Fibroblast of skin of left quadriceps (primary cell): ENCODE measurements at places on chromosomes 5 and 9.

DNA sequence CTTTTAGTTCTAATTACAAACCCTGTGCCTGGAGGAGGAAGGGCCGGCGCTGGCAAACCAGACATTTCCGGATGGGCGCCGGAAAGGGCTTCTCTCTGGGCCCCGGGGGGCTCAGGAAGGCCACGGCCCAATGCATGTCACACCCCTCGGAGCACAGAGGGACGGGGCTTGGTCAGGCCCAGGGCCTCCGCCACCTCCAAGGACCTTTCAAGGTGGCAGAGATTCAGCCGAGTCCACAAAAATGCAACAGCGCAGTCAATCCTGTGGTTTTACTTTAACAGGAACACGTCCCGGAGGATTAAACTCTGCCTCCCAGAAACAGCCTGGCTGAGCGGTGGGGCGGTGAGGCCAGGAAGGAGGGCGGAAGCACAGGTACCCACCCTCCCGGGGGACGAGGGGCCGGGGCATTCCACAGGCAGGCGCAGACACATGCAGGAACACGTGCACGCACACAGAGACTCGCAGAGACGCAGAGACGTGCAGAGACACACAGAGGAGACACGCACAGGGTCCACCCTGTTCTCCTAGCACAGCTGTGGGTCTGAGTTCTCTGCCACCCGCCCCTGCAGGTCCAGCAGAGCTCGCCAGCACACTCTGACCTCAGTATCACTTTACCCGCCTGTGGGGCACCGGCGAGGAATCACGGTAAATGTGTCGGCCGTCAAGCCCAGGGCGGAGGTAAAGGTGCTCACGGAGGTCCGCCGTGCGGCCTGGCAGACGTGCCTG is 23.0 kb downstream of the SLC9A3 start:
- no peak for DNase-seq

GRCh38 chr9:18890372-18890771 is 142.6 kb downstream of the SAXO1 start:
- DNase-seq = peak; percentile 63

- no peak for DNase-seq
Observed at GRCh38 chr9:41229408-41230401, 40.6 kb upstream of the ZNG1F start.

GRCh38 chr9:124349267-124349666 is 66.0 kb downstream of the PSMB7 start:
- DNase-seq = no peak

DNA sequence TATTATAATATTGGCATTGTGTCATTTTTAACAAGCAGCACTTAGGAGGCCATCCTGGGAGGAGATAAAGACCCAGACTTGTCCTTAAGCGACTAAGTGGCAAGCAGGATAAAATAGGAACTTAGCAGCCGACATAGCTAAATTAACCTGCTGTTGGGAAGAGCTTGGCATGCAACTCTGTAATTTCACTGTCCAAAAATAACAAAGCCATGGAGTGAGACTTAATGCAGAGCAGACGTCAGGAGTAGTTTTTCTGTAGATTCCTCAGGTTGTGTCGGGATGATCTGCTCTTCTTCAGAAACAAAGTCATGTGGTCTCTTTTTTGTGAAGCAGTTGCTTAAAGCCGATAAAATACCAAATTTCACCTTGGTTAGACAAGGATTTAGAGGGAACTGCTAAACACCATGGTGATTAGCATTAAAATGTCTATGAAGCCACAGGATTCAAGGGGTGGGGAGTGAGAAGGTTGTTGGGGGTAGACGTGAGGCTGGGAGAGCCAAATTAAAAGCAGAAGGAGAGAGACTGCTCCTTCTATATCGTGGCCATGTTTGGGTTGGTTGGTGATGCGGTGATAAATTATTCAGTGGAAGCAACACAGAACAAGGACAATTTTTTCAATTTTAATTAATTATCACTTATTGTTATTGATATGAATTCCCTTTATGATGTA is 303.0 kb downstream of the CSNK1G3 start:
- DNase-seq = peak; percentile 59

DNA sequence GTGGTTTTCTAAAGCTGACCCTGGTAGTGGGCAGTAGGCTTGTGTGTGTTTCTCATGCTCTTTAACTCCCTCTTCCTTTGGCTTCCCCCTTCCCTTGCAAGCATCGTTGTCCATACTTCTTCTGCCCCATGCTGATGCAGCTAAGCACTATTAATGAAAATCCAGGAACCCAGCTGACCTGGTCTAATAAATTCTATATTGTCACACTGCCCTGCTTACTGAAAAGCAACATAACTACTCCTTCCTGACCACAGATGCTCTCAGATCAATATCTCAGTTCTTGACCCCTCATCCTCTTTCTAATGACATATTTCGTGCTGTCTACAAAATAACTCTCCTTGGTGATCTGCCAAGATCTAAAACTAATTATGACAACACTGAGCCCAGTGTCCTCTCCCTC is 405.5 kb downstream of the EFNA5 start:
- no peak for DNase-seq

- DNase-seq = peak; percentile 93
Observed at GRCh38 chr5:167716126-167716775, 575.2 kb upstream of the WWC1 start.

- DNase-seq = no peak
Observed at GRCh38 chr9:126592461-126592860, 21.3 kb upstream of the LMX1B start.

DNA sequence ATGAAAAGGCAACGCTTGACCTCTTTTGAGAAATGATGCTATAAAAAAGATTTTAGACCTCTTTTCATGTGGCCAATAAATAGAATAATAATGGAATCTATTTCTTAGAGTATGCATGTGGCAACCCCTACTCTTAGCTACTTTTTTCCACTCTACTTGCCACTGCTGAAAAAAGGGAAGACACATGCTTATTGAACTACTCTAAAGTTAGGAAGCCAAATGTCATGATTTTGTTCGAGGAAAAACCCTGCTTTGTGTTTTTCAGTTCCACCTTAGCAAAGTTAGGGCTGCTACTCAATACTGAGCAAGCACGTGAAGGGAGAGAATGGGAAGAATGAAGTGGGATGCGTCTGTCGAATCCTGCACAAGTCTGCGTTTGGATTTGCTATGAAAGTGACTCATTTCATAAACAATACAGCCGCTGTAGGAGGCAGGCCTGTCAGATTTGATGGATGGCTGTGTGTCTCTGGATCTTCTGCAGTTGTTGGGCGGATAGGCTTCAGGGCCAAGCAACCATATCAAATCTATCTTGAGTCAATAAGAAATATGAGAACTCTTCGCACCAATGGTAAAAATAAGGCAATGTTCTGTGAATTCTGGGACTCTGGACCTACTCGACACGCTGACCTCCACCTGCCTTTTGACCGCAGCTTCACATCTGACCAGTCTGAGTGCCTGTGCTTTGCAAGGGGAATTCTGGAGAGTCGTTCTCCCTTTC is 333.6 kb downstream of the PIK3R1 start:
- DNase-seq = peak; percentile 68

GRCh38 chr9:133453651-133454050 is 6.1 kb upstream of the CACFD1 start:
- DNase-seq = no peak

DNA sequence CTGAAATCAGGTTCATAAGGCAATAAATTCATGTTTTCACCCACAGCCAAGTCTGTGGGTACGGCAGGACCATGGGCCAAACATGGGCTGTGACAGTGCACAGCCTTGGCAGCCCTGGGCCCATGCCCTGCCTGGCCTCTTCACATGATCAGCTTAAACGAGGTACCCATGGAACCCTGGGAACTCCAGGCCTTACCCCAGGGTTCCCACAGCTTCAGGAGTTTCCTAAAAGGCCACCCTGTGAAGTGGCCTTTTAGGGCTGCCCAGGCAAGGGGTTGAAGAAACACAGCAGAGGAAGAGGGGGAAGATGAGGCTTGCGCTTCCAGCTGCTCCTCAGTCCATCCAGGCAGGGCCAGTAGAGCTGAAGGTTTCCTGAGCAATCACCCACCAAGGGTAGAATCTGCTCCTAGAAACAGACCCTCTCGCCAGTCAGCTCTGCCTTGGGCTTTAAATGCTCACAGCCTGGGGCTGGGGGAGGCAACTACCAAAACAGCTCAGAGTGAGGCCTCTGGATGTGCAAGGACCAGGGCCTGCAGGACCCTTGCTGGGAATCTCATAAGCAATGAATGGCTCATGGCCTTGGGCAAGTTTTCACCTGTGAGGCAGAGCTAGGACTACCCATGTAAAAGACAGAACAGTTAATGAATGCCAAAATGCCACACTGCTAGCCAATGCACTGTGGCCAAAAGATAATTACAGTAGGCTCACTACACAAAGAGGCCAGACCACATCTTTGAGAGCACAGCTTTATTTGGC is 79.3 kb upstream of the LRRTM2 start:
- DNase-seq = no peak

DNA sequence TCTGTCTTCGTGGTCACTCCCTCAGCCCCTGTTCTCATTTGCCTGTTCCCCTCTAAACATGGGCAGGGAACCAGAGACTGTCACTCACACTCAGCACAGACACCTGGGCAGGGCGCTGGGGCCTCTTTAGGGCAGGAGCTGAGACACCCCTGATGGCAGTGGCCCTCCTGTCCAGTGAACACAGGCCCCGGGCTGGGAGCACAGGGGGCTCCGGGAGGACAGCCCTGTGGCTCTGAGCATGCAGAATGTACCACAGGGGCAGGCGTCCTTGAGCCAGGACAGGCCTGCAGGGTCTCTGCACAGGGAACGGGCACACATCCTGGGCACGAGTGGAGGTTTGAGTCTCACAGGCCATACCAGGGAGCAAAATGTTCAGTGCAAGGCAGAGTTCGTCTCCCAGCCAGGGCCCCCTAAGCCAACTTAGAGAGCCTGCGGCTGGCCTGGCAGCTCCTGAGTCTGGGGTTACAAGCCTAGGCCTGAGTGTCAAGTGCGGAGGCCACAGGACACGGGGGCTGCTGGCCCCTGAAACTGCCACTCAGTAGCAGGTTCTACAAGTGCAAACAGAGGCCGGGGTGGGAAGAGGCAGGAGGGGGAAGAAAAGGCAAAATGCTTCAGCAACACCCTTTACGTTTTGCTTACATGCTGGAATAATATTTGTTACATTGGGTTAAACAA is 55.9 kb upstream of the NKD2 start:
- no peak for DNase-seq

- DNase-seq = peak; percentile 20
Observed at GRCh38 chr5:7391814-7392692, 3.9 kb upstream of the ADCY2 start.

DNA sequence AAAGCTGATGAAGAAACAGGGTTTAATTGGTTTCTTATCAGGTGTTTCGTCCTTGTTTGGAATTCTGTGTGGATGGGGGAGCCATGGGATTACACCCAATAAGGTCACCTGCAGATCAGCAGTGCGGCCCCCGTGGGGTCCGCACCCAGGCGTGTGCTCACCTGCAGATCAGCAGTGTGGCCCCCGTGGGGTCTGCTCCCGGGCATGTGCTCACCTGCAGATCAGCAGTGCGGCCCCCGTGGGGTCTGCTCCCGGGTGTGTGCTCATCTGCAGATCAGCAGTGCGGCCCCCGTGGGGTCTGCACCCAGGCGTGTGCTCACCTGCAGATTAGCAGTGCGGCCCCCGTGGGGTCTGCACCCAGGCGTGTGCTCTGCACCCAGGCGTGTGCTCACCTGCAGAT is 41.7 kb upstream of the CEP72 start:
- DNase-seq = no peak

DNA sequence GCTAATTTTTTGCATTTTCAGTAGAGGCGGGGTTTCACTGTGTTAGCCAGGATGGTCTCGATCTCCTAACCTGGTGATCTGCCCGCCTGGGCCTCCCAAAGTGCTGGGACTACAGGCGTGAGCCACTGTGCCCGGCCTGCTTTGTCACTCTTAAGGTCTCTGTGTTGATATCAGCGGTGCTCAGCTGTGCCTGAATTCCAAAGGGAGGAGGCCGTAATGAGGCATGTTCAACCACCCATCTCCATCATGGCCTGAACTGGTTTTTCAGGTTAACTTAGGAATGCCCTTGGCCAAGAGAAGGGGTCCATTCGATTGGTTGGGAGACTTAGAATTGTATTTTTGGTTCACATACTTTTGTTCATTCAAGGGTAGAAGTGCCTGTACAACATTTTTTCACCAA is 22.0 kb downstream of the HSD17B3 start:
- DNase-seq = no peak

- no peak for DNase-seq
Observed at GRCh38 chr9:94800424-94801117, 74.1 kb downstream of the AOPEP start.

DNA sequence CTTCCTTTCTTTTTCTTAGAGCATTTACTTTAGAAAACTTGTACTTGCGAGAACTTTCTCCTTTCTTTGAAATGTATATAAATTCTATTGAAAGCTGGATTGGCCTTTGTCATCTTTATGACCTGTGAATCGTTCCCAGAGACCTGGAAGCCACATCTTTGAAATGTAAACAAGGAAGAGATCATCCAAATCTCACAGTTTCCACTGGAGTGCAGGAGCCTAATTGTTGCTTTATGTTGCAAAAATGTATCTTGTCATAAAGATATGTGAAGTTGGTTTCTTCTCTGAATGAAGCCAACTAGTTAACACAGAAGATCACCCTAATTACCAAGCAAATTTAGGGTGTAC is 1101.8 kb downstream of the TAF11L14 start:
- DNase-seq = no peak

DNA sequence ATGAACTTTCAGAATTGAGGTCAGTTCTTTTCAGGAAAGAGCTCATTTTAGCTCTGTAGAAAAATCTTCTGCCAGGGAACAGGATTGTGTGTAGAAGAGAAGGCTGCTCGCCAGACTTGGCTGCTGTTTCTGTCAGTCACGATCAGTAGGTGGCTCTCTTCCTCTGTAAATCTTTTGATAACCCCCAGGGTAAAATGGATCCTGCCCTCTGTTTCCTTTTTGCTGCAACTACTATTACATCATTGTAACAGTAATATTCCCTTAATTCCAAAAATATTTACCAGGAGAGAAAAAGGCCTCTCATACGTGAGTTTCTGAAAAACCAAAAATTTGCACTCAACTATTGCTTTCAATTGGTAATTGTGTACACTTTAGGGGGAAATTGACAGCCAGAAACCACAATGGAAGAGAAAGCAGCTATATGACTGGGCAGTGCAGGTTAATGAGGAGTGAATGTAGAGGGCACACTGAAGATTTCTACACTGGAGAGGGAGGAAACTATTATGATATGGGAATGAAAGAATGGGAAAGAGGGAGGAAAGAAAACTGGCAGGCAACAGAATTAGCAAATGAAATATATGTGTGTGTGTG is 12.3 kb downstream of the IFNA21 start:
- no peak for DNase-seq

- no peak for DNase-seq
Observed at GRCh38 chr5:16437977-16438376, 27.6 kb downstream of the ZNF622 start.

- no peak for DNase-seq
Observed at GRCh38 chr5:160635046-160635445, 213.4 kb downstream of the PTTG1 start.

DNA sequence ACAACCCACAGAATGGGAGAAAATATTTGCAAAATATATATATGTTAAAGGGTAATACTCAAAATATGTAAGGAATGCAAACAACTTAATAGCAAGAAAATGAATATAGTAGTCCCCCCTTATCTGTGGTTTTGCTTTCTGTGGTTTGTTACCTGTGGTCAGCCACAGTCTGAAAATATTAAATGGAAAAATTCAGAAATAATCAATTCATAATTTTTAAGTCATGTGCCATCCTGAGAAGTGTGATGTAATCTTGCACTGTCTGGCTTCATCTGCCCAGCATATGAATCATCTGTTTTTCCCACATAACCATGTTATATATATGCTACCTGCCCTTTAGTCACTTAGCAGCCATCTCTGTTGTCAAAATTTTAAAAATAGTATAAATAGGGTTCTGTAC is 11.7 kb downstream of the CER1 start:
- DNase-seq = peak; percentile 38

- DNase-seq = peak; percentile 57
Observed at GRCh38 chr9:3337515-3338225, 188.1 kb downstream of the RFX3 start.

- DNase-seq = no peak
Observed at GRCh38 chr5:102782217-102782872, 27.2 kb downstream of the PAM start.
